Eye (tissue), 1 donor: ENCODE measurements at places on chromosomes 3 and 15.

GRCh38 chr3:21944251-21944650 lies 193.2 kb upstream of the ZNF385D start:
- peak; percentile 94 for DNase-seq

DNA sequence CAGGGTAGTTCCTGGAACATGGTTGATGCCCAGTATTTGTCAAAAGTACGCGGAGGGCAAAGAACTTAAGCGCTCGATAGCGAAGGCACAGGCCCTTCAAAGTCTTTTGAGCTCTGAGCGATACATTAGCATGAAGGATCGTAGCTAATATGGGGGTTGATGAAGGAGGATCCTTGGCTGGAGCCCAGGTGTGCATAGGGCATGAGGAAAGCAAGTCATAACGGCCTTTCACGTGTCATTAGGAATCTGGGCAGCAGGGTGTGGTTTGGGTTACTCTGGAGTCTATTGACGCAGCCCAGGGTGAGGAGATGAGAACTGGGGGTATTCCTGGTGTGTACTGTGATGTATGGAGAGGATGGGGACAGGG lies 31.7 kb downstream of the SPINK8 start:
- no peak for DNase-seq

DNA sequence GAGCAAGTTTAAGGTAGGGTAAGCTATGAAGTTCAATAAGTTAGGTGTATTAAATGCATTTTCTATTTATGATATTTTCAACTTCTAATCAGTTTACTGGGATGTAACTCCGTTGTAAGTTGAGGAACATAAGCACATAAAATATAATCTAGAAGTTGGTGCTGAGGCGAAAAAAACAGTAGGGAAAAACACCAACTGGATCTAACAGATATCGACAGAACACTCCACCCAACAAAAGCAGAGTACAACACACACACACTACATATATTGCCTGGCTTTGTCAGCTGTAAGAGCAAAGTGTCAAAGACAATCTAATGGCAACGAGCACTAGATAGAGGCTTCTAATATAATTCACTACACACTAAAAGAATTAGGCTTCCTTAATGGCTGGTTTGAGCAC lies 8.4 kb downstream of the PIK3R4 start:
- no peak for DNase-seq

GRCh38 chr3:10137178-10137577 lies 4.4 kb upstream of the VHL start:
- no peak for DNase-seq

DNA sequence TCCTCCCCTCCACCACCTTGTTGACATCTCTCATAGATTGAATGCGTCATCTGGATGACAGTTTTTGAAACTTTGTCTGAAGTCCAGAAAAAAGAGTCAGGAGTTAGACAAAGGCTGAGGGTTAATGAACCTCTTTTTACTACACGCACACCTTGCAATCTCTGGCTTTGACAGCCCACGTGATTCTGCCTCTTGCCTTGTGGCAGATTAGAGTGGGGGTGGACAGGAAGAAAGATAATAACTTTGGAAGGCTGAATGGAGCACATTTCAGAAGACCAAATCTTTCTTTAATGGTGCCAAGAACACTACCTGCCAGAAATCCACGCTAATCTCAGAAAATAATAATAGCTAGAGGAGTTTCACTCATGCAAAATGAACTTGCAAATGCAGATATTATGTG lies 327.9 kb upstream of the TRIM42 start:
- DNase-seq: no peak

GRCh38 chr3:143847787-143848631 lies at the start of gene SLC9A9:
Gene SLC9A9, minus strand, starts transcription at chr3:143848468. Its CDS starts 146 bp downstream, at chr3:143848322.
- DNase-seq: peak; percentile 77
